Stimulated activated CD4-positive, alpha-beta T cell treated with anti-CD3 and anti-CD28 coated beads, Interleukin-12 subunit alpha, Interleukin-12 subunit beta, amount 100 ng/mL, for 24 hours (primary cell): ENCODE measurements at places on chromosomes 5 and 9.
A peak's percentile ranks its signal among the peaks of the same experiment; 100 is the strongest.

GRCh38 chr9:136014147-136014923, 53.2 kb upstream of the UBAC1 start:
- no peak for DNase-seq

DNA sequence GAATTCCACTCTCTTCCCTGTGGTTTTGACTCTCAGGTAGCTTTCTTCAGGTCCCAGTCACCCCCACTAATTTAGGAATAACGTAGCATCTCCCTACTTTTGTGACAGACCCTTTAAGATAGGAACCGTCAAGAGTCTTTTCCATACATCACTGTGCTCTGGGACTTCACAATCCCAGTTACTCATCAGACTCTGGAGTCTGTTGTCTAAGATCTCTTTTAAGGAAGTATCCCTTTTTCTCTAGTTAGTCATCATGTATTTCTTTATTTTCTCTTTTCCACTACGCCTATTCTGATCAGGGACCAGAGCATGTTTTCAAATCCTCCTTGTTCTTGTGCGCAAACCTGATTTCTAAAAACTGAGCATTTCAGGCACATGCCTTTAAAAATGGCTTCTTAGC, 143.0 kb downstream of the GOLPH3 start:
- no peak for DNase-seq

- no peak for DNase-seq
These were observed 58.1 kb downstream of the SLIT3 start for GRCh38 chr5:169242849-169243186.

- DNase-seq, result no peak
These were observed 55.6 kb downstream of the CCDC192 start for GRCh38 chr5:127758766-127759283.

- no peak for DNase-seq
These were observed 101.9 kb upstream of the S1PR3 start for GRCh38 chr9:88889386-88889785.

DNA sequence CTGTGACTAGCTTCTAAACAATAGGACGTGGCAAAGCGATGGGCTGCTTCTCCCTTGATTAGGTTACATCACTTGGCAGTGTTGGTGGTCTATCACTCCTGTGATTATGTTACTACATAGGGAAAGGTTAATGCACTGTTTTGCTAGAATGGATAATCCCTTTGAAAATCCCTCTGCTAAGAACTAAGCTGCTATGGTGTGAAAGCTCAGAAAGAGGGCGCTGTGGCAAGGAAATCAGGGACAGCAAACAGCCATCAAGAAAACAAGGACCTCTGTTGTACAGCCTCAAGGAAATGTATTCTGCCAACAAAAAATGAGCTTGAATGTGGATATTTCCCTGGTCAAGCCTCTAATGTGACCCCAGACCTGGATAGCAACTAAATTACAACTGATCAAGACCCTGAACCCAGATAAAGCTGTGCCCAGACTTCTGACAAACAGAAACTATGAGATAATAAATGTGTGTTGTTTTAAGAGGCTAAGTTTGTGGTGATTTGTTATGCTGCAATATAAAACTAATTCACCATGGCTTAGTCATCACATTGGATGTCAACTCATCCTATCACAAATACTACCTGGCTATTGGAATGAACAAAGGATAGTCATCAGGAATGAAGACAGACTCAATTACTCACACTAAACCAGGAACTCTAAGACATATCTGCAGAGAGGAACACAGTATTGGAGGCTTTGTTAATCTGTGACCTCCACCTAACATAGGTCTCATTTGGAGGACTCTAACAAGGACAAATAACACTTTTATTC, 1215.9 kb downstream of the EFNA5 start:
- DNase-seq, result no peak

GRCh38 chr9:134159566-134160245, 4.7 kb downstream of the RNU6ATAC start:
- no peak for DNase-seq

DNA sequence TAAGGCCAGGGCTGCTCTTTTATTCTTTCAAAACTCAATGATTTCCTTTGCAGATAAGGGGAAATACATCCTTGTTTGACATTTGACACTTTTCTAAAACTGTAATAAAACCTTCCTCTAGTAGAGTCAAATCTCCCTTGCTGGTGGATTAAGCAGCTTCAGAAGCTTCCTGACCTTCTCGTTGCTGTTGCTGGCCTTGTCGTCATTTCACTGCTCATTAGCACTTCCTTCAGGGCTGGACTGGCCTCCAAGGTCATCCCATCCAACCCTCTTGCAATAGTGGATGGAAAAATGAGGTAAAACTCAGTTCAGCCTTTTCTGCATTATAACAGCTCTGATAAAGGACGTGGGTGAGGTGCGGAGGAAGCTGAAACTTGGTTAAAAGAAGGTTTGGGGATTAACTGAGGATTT, 1.1 kb upstream of the ADAMTSL1 start:
- DNase-seq, result no peak

DNA sequence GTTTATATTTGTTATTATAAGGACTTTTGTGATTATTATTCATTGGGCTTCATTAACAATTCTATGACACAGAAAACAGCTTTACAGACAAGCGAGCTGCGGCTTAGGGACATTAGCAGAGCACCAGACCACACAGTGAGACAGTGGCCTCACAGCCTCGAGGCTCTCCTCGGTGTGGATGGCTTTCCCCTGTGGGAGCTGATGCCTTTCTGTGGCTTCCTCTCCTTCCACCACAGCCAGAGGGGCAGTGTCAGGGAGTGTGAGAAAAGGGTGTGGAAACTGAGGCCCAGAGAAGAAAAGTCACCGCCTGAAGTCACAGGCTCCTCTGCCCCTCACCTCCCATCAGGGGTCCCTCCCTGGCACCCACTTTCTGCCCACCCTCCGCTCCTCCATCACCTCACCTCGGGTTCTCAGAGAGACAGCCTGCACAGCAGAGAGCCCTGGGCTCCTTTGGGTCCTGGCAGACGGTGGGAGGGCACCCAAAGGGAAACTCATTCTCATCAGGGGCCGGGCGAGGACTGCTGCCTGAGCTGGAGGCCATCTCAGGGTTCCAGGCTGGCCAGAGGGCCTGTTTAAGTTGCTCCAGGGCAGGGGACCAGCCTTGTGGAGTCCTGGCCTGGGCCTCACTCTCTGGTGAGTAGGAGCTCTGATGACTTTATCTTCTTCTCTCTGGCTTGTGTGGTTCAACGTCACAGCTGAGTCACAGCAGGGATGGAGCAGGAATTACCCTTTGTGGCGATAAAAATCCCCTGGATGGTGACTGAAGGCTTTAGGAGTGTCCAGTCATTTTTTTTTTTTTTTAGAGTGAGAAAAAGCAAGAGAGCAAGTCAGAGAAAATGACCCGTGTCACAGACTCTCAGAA, 830 bp downstream of the TRAF1 start:
- peak; percentile 70 for DNase-seq
